Mucosa of descending colon (tissue), 3 donors: ENCODE measurements at places on chromosomes 13 and 19. TPM values are rescaled to one million over a fixed set of nuclear protein-coding genes. Genes with fewer than 3 reads are reported as not detected.

The CEBPA gene
- 66.1 TPM for total RNA-seq

The KANK3 gene
- 10.1 TPM for total RNA-seq

The U2AF2 gene
- total RNA-seq, result 194 TPM

The NLRP9 gene
- not detected for total RNA-seq

The AP1M1 gene
- 26.3 TPM for total RNA-seq

GRCh38 chr19:13210339-13210775 is 60.1 kb downstream of the IER2 start:
- DNase-seq, result no peak

DNA sequence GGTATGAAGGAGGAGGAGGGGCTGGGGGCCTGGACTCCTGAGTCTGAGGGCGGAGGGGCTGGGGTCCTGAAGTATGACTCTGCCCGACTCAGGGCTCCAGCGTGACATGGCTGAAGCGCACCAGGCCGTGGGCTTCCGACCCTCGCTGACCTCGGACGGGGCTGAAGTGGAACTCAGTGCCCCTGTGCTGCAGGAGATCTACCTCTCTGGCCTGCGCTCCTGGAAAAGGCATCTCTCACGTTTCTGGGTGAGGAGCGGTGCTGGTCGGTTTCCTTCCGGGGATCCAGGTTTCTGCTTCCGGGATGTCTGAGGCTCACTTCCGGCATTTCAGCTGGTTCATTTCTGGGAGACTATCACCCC is 1.2 kb downstream of the CPT1C start:
- no peak for DNase-seq

DNA sequence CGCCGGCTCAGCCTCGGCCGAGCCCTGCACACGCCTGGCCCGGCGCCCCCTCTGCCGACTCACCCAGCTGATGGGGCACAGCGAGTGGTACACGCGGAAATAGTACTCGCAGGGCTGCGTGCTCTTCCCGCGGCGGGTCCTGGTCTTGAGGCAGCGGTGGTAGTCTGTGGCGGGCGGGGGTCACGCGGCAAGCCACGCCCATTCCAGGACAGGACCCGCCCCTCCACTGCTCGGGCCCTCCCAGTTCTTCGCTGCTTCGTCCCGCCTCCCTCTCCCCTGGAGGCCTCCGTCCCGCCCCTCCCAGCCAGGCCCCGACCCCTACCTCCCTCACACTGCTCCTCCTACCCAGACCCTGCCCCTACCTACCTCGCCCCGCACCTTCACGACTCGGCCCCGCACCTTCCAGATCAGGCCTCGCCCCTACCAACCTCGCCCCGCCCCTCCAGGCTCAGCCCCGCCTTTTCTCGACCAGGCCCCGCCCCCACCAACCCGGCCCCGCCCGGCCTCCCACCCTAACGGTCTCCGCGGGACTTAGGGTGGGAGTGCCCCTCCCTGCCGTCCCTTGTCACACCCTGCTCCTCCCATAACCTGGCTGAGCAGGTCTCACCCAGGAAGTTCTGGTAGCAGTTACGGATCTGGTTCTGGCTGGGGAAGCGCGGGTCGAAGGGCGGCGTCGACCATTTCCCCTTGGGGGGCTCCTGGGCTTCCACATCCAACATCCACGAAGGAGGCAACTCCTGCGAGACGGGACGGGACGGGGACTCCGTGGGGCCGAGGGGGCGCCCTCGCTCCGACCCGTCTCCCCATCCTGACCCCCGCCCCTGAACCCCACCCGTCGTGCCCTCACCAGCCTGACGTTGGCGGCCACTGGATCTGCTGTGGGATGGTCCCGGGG is 469 bp downstream of the COX6B2 start:
- DNase-seq, result peak; percentile 87

DNA sequence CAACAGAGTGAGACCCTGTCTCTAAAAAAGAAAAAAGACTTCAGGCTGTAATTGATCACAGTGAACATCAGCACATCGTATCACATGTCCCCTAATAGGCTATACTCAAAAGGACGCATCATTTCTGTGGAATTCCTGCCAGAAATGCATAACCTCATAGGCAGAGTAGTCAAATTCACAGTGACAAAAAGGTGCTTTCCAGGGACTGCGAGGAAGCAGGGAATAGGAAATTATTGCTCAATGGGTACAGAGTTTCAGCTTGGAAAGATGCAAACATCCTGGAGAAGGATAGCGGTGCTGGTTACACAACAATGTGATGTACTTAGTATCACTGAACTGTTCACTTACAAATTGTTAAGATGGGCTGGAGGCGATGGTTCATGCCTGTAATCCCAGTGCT is 41.1 kb upstream of the MRI1 start:
- DNase-seq, result no peak

DNA sequence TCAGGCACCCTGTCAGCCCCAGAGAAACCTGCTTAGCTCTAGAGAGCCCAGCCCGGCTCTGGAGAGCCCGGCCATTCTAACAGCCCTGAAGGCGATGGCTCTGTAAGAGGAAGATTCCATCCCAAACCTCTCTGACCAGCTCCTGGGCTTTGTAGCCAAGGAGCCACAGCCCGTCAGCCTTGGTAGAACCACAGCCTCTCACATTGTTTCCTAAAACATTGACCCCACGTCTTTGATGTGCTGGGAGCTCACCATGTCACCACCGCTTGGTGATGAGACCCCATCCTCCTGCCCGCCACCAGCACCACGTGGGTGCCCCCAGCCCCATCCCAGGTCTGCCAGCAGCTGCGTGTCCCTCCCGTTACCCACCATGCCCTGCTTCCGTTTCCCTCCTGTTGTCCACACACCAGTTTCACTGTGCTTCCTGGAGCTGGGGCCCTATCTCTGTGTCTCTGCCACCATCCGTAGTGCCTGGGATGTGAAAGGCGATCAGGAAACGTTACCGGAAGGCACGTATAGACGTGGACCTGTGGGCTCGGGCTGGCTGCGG is 94.2 kb upstream of the MCF2L start:
- DNase-seq, result peak; percentile 49

- no peak for DNase-seq
Measured at GRCh38 chr19:7348587-7349230, at the start of gene ARHGEF18. Gene ARHGEF18 (plus strand): TSS chr19:7348937. CDS start chr19:7362891, 13,954 bp downstream.

- DNase-seq, result no peak
Measured at GRCh38 chr13:41306271-41307145, 4.6 kb upstream of the NAA16 start.

GRCh38 chr13:87122551-87122950 is 548.6 kb upstream of the SLITRK5 start:
- no peak for DNase-seq

DNA sequence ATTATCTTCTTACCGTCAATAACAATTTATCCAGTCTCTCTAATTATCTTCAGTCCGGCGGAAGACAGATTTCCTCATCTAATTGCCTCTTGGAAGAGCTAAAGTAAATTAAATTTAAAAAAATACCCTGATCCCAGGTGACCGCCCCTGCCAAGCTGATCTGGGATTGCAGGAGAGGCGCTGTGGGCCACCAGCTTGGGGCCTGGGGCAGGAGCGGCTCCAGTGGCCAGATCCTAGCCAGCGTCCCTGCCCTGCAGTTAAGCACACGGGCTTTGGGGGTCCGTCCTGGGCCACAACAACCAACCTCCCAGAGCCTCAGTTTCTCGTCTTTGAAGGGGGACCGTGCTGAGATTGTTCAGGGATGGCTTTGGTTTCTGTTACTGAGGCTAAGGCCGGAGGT is 12.4 kb upstream of the TMEM255B start:
- DNase-seq, result no peak

DNA sequence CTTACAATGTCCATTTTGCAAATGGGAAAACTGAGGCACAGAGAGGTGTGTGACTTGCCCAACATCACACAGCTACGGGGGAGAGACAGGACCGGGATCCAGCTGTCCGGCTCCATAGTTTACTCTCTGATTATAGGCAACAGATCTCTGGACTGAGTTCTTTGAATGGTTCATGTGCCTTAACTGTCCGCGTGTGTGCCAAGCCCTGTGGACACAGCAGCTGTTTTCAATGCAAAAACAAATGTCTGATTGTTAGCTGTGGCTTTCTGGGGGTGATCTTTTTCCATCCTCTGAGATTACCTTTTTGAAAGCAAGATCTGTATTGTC is 94.1 kb downstream of the KL start:
- no peak for DNase-seq

DNA sequence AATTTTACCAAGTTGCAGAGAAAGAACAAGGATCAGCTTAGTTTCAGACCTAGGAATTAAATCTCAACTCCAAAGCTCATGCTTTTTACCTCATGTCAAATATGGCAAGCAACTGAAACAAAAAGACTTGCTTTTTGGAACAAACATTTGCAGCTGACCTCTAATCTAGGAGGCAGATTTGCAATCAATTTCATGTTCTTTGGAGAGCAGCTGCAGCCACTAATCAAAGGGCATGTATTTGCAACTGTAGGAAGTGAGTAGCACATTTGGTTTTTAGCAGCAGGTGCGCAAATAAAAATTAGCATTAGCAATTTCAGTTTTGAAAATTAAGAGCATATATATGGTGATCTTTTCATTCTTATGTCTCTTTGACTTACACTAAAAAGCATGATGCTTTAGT is 459.3 kb upstream of the SLC10A2 start:
- no peak for DNase-seq

DNA sequence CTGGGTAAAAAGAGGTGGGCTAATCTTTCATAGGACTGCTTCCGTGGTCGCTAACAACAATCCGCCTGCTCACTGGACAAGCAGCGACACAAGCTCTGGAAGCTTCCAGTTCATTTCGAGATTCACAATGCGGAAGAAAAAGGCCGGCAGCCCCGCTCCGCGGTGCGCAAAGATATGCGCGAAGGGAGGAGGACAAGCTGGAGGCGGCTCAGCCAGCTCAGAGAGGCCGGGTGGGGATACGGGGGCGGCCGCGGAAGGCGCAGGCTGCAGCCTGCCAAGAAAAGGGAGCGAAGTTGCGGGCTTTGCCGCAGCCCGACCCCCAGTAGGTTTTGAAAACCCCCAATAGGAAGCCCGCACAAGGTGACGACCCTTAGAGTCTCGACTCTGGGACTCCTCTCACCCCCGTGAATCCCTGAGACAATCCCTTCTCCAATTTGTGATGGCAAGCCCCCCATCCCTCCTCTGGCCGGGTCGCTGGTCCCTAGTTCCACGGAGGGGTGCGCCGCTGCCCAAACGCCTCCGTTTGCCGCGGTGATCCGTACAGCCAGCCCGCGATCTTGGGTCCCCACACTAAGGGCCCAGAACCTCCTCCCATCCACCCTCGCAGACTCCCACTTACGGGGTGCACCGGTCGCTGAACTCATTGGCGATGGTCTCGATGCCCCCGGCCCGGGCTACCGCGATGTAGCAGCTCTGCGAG is 697 bp downstream of the HSPH1 start:
- DNase-seq, result peak; percentile 84

- DNase-seq, result no peak
Measured at GRCh38 chr19:39828015-39828653, 5.8 kb downstream of the DYRK1B start.

GRCh38 chr13:96821381-96821780 is 172.9 kb downstream of the OXGR1 start:
- DNase-seq, result no peak

- no peak for DNase-seq
Measured at GRCh38 chr13:29503041-29503837, 92.2 kb downstream of the SLC7A1 start.

DNA sequence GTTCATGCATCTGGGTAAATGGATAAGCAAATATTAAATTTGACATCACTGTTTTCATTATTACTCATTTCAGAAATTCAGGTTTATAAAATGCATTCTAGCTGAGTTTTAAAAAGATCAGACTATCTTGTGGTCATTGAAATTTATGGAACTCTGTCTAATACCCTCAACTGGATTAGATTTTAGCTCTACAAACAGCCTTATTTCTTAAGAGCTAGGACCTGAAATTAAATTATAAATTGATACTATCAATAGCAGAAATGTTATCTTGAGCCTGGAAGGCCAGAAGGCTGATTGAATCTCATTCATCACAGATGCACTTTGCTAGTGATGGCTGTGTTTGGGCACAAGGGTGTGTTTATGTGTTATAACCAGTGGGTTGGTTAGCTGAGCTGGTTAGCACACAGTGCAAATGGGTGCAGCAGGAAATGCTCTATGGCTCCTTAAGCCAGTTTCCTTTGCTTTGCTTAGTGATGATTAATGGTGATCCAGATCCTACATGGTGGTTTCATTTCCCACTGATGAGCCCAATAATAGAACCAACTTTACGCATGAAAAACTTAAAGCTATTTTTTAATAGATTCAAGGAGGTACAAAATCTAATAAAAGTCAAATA is 310.8 kb upstream of the KLF12 start:
- no peak for DNase-seq

DNA sequence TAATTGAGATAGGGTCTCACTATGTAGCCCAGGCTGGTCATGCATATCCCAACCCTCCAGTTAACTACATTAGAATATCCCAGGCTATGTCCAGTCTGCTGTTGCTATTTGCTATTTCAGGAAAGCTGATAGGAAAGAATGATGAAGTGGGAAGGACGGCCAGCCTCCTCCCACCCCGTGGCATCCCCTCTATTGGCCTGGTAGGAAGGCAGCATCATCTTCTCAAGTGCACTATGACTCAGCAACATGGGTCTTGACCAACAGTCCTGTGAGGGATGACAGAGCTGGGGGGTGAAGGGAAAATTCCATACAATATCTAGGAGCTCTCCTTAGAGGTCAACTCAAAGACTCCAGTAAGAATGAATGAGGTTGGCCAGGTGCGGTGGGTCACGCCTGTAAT is 48.0 kb upstream of the ABCC4 start:
- no peak for DNase-seq

DNA sequence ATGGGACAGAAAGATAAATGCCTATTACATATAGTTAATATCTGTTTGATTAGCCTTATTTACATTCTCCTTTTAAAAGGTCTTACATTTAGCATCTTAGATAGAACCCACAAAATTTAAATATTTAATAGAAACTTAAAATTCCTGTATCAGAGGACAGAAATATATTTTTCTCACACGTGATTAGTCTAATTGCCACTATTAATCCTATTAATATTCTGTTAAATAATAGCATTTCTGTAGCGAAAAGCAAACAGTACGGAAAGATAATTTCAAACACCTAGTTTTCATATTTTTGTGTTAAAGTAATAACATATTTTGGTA is 380 bp upstream of the ZNF30 start:
- no peak for DNase-seq

DNA sequence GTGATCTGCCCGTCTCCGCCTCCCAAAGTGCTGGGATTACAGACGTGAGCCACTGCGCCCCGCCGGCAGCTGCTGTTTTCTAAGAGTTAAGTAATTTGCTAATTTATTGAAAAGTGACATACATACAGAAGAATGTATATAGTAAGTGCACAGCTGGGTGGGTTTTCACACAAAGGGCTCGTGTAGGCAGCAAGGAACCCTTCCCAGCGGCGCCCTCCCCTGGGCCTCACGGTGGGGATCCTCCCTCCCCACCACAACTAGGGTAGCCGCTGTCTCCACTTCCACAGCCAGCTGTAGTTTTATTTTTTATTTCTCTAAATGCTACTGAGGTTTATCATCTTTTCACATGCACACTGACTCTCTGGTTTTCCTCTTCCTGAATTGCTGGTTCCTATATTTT is 64.9 kb downstream of the CRYL1 start:
- no peak for DNase-seq

- no peak for DNase-seq
Measured at GRCh38 chr19:42024622-42025111, 30.6 kb upstream of the ATP1A3 start.
